ENCODE measurements at places on chromosomes 4 and X.

DNA sequence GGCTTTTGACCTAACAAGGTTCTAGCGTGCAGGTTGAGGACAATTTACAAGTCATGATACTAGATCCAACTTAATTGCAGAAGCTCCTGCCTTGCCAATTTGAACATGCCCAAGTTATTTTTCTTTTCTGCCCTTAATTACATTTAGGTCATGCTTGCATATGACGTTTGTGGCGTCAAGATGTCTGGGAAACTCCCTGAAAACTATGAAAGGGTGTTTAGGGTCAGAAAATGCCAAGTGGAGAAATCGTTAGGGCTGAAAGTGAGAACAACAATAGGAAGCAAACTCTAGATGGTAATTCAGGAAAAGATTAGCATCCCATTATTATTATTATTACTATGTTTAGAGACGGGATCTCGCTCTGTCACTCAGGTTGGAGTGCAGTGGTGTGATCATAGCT, 38.2 kb upstream of the PLAC8 start:
- H3K4me3 ChIP-seq = no peak overlapping the region
- no peak for DNase-seq
- H3K27me3 ChIP-seq = no peaks in the 10 kb centered on the region
- no peaks in the 10 kb centered on the region for H3K4me1 ChIP-seq
- no peaks in the 10 kb centered on the region for H3K36me3 ChIP-seq
- no peak overlapping the region for H3K27ac ChIP-seq

- DNase-seq = peak; percentile 70
- no peaks in the 10 kb centered on the region for H3K4me1 ChIP-seq
- H3K4me3 ChIP-seq = no peak overlapping the region
- no peaks in the 10 kb centered on the region for H3K36me3 ChIP-seq
- H3K27ac ChIP-seq = no peak overlapping the region
Measured at GRCh38 chr4:1082215-1083182, 30.9 kb downstream of the RNF212 start.

DNA sequence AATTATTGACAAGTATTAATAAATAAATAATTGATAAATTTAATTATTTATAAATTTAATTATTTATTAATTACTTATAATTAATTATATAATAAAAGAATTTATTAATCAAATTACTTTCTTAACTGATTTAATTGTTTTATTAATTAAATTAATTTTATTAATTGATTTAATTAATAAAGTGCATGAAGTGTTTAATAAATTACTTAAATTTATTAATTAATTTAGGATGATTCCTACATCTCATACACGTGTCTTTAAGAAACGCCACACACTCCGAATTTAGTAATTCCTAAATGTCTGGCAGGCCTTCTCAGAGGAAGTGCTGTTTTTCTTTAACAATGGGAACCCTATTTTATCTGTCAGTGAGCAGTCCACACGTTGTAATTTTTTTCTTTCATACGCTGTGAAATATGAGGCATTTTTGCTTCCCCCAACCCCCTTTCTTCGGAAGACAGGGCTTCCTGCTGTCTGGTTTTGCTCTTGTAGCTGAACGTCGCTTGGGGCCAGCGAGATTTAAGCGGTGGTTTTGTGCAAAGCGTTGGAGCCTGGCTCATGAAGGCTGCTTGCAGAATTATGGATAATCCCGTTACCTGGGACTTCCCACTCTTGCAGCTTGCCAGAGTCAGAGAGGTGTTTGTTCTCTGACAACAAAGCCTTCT, 46.8 kb downstream of the CRLF2 start:
- no peaks in the 10 kb centered on the region for H3K36me3 ChIP-seq
- no peak overlapping the region for H3K27ac ChIP-seq
- no peak for DNase-seq
- H3K4me1 ChIP-seq = no peaks in the 10 kb centered on the region
- H3K27me3 ChIP-seq = peaks cover 3% of the 10 kb centered on the region

DNA sequence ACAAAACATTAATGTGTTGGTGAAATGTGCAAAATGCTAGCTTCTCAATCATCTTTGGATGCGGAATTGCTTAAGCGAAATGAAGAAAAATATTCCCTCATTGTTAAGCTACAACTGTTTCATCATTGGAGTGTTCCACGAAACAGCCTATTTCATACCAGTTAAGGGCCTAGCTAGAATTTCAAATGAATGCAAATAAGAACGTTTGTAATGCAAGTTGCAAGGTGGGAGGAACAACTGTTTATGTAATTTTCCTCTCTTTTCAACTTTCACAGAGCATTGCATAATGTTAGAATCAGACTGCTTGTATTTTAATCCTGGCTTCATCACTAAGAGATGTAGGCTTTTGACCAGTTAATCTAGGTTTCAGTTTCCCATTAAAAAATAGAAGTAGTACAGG, 480.1 kb downstream of the IL1RAPL1 start:
- no peaks in the 10 kb centered on the region for H3K27me3 ChIP-seq
- H3K4me1 ChIP-seq = no peaks in the 10 kb centered on the region
- no peak overlapping the region for H3K27ac ChIP-seq
- no peak overlapping the region for H3K4me3 ChIP-seq
- DNase-seq = no peak

DNA sequence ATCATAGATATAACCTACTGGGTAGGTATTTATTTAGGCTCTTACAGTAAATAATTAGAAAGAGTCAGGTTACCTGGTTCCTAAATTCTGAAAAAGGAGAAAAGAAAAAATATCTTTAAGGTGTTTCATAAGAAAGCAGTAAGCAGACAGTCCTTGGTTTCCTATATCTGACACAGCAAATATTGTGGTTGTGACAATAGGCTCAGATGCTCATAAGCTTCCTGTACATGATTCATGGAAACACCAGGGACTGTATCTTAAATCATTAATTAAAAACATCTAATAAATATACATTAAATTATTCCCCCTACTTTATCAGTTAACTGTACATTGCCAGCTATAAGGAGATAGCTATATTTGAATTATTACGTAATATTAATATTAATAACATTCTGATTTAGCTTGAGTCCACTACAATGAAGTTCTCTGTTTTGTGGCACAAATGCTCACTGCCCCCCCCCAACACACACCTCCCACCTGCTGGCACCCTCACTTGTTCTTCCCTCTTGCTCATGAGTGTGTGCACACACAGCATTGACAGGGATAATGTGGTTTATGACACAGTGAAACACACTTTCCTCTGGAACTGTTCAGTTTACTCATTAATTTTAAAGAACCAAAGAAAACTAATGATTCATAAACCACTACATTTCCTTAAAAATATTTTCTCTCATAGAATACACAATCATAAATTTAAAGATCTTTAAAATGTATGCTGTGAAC, 187.4 kb downstream of the NR3C2 start:
- H3K27me3 ChIP-seq = no peaks in the 10 kb centered on the region
- no peak overlapping the region for H3K4me3 ChIP-seq
- no peak for DNase-seq
- H3K36me3 ChIP-seq = no peaks in the 10 kb centered on the region
- H3K27ac ChIP-seq = no peak overlapping the region

DNA sequence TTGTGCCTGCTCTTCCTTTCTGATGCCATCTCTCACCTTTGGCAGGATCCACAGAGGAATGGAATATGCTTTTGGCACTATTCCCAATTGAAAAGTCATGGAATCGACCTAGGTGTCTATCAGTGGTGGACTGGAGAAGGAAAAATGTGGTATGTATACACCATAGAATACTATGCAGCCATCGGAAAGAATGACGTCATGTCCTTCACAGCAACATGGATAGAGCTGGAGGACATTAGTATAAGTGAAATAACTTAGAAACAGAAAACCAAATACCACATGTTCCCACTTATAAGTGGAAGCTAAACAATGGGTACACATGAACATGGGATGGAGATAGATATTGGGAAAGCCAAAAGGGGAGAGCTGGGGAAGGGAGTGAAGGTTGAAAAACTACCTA, 58.3 kb upstream of the SMIM31 start:
- H3K27ac ChIP-seq = no peak overlapping the region
- H3K4me1 ChIP-seq = no peaks in the 10 kb centered on the region
- H3K4me3 ChIP-seq = no peak overlapping the region
- no peaks in the 10 kb centered on the region for H3K27me3 ChIP-seq

DNA sequence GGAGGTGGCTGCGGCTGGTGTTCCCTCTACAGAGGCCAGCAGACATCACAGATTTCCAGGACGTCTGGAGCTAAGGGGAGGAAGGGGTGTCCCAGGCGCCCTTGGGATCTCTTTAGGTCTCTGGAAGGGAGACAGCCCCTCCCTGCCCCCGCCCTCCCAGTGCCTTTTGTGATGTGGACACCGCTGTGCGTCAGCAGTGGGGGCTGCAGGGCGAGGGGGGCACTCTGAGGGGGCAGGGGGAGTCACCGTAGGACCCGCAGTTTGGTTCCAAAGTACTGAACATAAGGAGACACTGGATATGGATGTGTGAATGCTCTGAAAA, 25.6 kb upstream of the MXD4 start:
- no peak for DNase-seq
- H3K36me3 ChIP-seq = no peaks in the 10 kb centered on the region
- no peaks in the 10 kb centered on the region for H3K27me3 ChIP-seq
- H3K4me1 ChIP-seq = no peaks in the 10 kb centered on the region
- no peak overlapping the region for H3K27ac ChIP-seq

GRCh38 chrX:16722481-16722880, 3.1 kb downstream of the SYAP1 start:
- H3K4me3 ChIP-seq = no peak overlapping the region
- DNase-seq = no peak
- H3K4me1 ChIP-seq = no peaks in the 10 kb centered on the region
- no peaks in the 10 kb centered on the region for H3K27me3 ChIP-seq

DNA sequence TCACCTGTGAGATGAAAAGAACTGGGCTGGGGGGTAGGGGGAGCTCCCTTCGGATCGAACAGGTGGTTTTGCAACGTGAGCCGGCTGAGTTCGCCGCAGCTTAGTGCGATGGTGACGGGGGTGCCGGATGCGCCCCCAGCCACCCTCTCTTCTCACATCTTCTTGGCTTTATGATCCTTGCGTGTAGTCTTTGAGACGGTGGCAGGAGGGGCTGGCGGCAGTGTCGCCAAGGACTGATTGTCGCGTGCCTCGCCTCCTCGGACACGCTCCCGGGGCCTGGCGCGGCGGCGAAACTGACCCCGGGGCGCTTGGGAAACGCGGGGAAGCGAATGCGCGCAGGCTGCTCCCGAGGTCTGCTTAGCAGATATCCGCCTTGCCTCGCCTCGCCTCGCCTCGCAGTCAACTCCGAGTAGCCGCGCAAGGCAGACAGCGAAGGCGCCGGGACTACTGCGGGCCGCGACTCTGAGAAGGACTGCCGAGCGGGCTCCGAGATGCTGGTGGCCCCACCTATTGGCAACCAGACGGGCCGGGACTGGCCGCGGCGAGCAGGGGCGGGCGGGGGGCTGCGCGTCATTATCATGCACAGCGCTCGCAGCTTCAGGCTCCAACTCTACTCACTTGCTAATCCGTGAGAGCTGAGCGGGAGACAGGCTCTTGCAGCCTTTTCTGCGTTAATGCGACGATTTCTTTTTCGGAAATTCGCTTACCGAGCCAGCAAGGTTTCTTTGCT, 1.5 kb downstream of the GRID2 start:
- peak; percentile 29 for DNase-seq
- no peak overlapping the region for H3K27ac ChIP-seq
- no peaks in the 10 kb centered on the region for H3K36me3 ChIP-seq
- H3K27me3 ChIP-seq = peaks cover 12% of the 10 kb centered on the region
- peaks cover 3% of the 10 kb centered on the region for H3K4me1 ChIP-seq

DNA sequence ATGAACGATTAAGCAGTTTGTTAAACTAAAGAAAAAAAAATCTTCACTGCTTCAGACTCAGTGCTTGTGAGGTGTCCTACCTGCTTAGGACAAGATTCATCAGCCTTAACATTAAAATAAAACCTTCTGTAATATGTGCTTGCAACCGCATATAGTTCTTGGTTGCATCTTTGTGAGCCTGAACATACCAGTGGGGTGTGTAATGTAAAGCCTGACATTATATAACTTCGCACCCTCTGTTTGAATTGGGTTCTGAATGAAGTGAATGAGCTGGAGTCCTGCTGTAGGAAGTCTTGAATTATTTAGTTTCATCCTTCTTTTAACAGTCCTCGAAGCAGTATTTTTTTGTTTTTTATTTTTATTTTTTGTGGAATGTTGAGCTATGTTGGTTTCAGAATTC, 3.1 kb downstream of the KDM6A start:
- H3K36me3 ChIP-seq = no peaks in the 10 kb centered on the region
- peaks cover 46% of the 10 kb centered on the region for H3K4me1 ChIP-seq
- H3K27me3 ChIP-seq = no peaks in the 10 kb centered on the region
- H3K27ac ChIP-seq = no peak overlapping the region
- peak overlapping the region; percentile 94 for H3K4me3 ChIP-seq
- DNase-seq = no peak

DNA sequence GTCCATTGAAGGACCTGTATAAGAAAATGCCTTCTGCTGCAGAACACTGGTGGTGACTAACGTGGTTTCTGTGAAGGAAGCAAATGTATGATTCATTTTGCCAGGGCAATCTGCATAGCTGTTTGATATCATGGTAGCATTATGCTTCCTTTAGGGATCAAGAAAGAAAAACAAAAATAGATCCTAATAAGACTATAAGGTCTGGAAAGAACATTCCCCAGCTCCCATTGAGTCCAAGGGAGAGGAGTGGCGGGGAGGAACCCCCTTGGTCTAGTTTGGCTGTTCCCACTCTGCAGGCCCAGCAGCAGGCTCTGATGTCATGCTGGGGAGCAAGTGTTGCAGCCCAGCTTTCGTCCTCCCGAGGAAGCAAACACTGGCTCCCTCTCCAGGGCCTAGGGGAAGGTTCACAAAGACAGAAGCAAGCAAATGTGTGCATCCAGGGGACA, 154.5 kb upstream of the GALNT7 start:
- no peaks in the 10 kb centered on the region for H3K27me3 ChIP-seq
- DNase-seq = no peak
- H3K27ac ChIP-seq = no peak overlapping the region
- no peak overlapping the region for H3K4me3 ChIP-seq
- no peaks in the 10 kb centered on the region for H3K36me3 ChIP-seq
- H3K4me1 ChIP-seq = no peaks in the 10 kb centered on the region

GRCh38 chr4:125573786-125574185, 259.0 kb downstream of the FAT4 start:
- no peak overlapping the region for H3K27ac ChIP-seq
- H3K36me3 ChIP-seq = no peaks in the 10 kb centered on the region
- no peak overlapping the region for H3K4me3 ChIP-seq
- no peak for DNase-seq
- no peaks in the 10 kb centered on the region for H3K4me1 ChIP-seq

GRCh38 chr4:84085986-84086385, 413.1 kb downstream of the NKX6-1 start:
- H3K27ac ChIP-seq = no peak overlapping the region
- H3K36me3 ChIP-seq = no peaks in the 10 kb centered on the region
- DNase-seq = no peak

DNA sequence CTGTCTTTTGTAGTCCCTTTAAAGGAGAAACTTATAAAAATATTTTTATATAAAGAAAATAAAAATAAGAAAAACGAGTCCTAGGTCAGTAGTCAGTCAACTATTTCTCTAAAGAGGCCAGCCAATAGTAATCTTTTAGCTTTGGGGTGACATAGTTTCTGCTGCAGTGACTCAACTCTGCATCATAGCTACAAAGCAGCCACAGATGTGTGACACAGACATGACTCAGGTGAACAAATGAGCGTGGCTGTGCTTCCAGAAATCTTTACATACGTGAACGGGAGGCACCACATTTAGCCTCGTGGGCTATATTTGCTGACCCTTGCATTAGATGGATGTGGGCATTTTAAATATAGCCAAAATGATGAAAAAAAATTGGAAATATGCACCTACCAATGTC, 1862.5 kb upstream of the TENM3 start:
- no peaks in the 10 kb centered on the region for H3K36me3 ChIP-seq
- DNase-seq = no peak
- no peaks in the 10 kb centered on the region for H3K27me3 ChIP-seq
- H3K27ac ChIP-seq = no peak overlapping the region
- H3K4me1 ChIP-seq = no peaks in the 10 kb centered on the region

- H3K4me1 ChIP-seq = no peaks in the 10 kb centered on the region
- H3K27me3 ChIP-seq = no peaks in the 10 kb centered on the region
- no peak overlapping the region for H3K27ac ChIP-seq
- H3K4me3 ChIP-seq = no peak overlapping the region
Measured at GRCh38 chr4:89316931-89317366, 9.3 kb upstream of the GPRIN3 start.
